ENCODE measurements at places on chromosomes 11 and 22.

- DNase-seq: no peak
Observed at GRCh38 chr11:289398-289711, 429 bp downstream of the PGGHG start.

DNA sequence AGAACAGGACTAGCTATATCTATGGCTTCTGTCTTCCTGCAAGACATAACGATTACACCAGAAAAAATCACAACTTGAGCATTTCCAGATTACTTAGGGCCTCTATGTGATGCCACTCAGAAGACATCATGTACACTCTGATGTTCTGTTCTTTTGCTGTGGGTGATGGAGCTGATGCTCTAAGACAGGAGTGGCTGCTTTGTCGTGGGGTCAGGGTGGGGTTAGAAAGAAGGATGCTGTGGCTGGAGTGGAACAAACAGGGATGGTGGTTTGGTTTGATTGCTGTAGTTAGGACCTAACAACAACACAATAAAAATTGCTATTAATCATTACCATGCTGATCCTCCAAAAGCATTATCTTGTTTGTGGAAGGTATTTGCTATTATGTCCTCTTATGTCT lies 120.3 kb upstream of the ARHGAP20 start:
- no peak for DNase-seq

GRCh38 chr11:60981515-60981914 lies 10.0 kb downstream of the CD6 start:
- DNase-seq: no peak

DNA sequence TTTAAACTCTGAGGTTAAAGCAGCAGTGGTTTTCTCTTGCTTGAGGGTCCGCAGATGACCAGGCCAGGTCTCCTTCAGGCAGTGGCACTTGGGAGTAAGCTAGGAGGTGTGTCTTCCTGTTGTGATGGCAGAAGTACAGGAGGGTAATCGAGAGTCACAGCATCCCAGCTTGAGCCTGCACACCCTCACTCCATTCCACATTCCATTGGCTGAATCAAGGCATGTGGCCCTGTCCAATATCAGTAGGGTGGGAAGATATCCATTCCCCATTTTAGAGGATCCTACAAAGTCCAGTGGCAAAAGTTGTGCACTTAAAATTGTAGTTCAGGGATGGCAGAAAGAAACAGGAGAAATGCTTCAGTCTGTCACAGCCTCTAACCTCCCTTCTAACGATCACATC lies 23.3 kb downstream of the OSBP2 start:
- no peak for DNase-seq

DNA sequence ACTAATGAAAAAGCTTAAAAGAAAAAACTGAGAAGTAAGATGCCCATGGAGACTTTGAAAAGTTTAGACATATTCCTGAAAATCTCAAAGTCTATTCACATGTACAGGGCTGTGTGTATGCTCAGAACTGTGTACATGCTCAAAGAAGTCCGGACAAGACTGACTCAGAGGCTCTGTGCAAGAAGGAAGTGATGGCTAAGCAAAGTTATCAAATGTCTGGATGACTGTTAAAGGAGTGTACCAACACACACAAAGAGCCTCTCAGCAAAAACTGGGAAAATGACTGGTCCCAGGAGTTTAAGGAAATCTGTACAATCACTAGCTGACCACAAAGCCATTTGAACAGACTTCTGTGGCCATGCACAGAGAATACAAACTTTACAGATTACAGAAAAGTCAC lies 33.1 kb upstream of the ARHGAP32 start:
- no peak for DNase-seq

GRCh38 chr11:64592656-64593055 lies 1.6 kb downstream of the SLC22A12 start:
- DNase-seq: no peak

DNA sequence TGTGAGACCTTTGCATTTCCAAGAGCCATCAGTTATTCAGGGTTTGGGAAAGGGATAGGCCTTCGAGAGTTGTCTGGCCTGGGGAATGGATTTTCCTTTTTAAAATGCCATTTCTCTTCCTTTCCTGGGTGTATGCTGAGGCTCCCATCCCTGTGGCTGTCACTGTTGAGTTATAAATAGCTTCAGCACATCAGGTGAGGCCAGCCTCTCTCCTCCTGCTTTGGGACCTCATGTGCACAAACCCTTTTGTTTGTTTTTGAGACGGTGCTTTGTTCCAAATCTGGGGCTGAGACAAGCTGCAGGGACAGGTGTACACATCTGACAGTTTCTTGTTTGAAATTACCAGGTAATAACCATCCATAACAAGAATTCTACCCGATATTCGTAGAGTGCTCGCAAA lies 1.3 kb downstream of the TEF start:
- DNase-seq: no peak

- no peak for DNase-seq
Observed at GRCh38 chr11:92046103-92046502, 178.5 kb upstream of the FAT3 start.

DNA sequence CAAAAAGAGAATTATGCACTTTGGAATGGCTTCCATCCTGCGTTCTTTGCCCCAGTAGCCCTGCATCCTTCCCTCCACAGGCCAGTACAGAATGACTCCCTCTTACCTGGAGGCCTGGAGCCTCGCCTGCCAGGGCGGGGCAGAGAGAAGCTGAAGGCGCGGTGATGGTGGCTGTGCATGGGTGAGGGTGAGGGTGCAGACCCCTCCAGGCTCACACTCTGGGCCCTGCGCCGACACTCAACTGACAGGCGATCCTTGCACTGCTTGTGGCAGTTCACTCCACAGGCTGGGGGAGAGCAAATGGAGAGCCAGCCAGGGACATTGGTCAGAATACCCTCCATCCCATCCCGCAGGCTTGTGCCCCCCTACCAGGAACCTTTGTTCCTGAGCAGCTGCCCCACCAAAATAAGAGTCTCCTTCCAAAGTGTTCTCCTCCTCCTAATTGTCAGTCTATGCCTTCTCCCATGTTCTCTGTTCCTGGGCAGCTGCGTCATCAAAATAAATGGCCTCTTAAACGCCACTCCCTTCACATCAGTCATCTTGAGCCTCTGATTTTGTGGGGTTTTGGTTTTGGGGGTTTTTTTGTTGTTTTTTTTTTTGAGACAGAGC lies 5.9 kb upstream of the NRXN2 start:
- DNase-seq: no peak

DNA sequence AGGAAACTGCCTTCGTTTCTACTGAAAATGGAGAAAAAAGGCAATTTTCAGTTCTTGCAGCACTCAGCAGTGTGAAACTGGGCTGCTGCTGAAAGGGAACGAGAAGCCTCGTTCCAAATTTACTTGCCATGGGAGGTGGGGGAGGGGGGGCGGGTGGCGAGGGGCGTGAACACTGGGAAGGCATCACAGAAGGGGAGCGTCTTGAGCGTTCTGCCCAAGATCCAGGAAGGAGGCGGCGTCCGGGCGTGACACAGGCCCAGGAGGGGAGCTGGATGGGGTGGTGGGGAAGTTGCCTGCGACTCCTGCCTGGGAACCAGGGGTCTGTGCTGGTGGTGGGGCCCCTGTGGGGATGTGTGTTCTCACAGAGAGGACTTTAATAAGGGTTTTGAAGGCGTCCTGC lies 213.5 kb downstream of the CTTN start:
- DNase-seq: no peak

DNA sequence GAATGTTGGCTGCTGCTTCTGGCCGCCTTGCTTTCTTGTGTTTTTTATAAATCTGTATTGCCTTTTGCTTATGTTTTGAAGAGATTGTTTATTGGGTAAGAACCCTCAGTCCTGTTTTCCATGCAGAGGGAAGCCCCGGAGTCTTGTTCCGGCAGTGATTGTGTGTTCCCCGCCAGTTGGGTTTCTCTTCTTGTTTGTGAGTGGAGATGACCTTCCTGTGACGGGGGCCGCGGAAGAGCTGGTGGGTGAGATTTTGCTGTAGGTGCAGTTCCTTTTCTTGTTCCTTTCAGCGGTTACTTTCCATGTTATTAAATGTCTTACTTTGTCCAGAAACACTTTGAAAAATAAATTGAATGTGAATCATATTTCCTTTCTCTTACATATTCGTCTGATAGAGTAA lies 8.3 kb downstream of the TBC1D22A start:
- DNase-seq: no peak

DNA sequence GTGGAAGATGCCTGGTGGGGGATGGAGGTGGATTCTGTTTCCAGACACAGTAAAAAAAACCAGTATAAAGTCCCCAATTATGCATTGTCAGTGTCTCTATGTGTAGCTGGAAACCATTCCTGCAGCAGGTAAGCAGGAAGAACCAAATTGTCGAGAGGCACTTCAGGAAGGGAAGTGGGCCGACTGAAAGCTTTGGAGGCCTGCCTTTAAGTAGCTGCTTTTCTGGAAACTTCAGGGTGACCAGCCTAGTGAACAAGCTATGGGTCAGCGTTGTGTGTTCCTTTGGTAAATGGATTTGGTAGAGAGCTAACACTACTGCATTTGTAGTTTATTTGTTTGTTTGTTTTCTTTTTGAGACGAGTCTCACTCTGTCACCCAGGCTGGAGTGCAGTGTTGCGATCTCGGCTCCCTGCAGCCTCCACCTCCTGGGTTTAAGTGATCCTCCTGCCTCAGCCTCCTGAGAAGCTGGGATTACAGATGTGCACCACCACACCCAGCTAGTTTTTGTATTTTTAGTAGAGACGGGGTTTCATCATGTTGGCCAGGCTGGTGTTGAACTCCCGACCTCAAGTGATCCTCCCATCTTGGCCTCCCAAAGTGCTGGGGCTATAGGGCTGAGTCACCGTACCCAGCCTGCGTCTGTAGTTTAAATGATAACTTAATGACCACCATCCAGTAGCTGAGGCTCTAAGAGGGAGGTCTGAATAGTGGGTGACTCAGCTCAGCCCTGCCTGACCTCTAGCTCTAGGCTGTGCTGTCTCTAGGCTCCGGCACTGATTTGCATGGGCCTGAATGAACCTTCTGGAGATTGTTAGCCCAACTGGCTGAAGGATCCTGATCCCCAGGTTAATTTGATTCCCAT lies 12.8 kb downstream of the PTPRJ start:
- no peak for DNase-seq

DNA sequence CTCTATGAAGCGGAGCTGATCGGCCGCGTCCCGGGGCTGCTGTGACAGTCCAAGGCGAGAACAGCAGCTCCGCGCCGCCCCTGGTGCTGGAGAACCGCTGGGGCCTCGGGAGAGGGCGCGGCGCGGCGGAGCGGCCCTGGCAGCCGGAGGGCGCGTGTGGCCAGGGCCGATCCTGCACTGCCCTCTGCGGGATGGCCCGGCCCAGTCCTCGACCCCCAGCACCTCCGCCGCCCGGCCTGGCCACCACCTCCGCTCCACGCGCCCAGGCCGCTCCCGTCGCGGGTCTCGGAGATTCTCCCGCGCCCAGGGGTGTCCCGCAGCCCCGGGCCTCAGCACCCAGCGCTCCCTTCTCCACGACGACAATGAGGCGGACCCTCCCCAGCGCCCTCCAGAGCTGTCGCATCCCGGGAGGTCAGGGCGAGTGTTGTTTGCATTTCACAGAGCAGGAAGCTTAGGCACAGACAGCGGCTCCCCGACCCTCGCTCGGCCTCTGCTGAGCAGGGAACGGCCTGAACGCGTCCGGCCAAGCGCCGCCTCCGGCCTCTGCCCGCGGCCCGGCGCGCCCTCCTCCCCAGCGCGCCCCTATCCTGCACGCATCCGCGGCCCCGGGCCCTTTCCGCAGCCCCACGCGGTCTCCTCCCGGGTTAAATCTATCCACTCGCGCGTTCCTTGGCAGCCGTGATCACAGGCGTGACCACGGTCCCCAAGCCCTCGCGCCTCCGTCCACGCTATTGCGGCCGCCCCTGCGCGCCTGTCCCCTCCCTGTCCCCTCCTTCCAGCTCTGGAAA lies 109.7 kb downstream of the WNT7B start:
- DNase-seq: no peak

- no peak for DNase-seq
Observed at GRCh38 chr22:19146215-19146968, 1.9 kb upstream of the ESS2 start.

Measured in right renal pelvis (tissue), 4 donors.